Stimulated activated CD8-positive, alpha-beta memory T cell treated with anti-CD3 and anti-CD28 coated beads, Interleukin-15, amount 100 ng/mL, for 24 hours (primary cell): ENCODE measurements at places on chromosomes 2 and 18.

DNA sequence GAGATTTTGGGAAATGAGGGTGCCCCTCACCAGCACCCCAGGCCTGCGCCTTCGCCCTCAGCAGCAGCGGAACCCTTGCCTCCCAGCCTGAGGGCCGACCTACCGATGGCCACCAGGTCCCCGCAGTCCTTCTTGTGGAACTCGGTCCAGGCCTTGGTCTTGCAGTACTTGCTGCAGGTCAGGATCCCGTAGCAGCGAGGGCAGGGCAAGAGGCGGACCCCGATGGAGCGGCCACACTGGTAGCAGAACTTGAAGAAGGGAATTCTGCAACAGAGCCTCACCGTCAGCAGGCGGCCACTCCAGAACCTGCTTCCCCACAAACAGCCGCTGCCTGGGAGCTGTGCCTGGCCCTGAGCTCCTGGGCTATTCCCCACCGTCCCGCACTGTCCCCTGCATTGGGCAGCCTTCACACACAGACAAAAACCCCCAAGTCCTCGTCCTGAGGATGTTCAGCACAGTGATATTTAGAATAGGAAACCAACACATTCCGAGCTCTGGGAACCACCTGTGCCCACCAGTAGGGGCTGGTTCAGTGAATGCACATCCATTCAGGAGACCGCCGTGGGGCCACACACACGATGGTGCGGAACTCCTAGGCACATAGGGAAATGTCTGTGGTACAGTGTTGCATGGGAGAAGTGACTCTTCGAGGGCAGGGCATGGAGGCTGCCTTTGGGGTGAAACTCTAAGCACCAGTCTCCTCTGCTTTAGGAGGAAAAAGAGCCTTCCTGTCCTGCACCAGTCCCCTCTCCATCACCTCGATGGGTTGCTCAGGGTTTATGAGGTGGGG, 45.6 kb downstream of the GPC1 start:
- DNase-seq = no peak

DNA sequence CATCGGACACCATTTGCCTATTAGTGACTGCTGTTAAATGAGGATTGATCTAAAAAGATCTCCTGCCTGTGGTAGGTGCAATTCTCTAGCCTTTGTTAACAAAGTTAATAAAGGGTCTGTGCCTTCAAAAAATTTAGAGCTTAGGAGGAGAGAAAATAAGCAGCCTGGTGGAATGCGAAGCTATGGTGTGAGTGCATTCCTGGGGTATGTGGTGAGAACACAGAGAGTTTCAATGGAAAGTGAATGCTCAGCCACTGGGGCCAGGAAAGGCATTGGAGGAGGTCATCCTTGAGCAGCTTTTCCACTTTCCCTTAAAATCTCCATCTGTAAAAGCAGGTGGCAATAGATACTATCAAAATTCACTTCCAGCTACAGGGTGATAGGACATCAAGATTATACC, 331.2 kb upstream of the LRATD1 start:
- no peak for DNase-seq

DNA sequence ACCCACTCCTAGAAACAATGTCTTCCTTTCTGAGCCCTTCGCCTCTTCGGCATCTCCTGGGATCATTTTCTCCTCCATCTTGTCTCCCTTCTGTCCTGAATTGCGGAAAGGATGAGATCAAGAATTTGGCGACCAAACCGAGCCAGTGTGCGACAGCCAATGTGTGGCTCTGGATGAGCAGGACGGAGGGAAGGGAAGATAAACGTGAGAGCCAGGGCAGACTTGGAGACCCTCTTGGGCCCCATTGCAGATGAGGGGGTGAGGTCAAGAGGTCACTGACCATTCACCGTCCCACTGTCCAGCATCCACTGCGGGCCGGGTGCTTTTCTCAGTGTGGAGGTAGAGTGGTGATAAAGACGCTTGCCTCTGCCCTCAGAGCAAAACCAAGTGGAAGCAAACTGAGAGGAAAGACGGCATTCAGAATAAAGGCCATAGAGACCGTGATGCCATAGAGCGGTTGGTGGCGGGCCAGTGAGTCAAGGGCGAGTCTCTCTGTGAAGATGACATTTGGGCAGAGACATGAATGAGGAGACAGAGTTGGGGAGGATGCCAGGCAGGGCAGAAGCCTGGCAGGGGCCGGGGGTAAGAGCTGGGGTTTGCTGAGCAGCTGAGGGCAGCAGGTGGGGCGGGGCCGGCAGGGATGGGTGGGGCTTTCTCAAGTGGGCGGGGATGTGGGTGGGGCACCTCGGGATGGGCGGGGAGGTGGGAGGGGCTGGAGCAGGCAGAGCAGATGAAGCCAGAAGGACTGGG, 55.6 kb downstream of the ACAA2 start:
- DNase-seq = no peak

- DNase-seq = no peak
Observed at GRCh38 chr18:74163019-74163660, 14.8 kb downstream of the TIMM21 start.

DNA sequence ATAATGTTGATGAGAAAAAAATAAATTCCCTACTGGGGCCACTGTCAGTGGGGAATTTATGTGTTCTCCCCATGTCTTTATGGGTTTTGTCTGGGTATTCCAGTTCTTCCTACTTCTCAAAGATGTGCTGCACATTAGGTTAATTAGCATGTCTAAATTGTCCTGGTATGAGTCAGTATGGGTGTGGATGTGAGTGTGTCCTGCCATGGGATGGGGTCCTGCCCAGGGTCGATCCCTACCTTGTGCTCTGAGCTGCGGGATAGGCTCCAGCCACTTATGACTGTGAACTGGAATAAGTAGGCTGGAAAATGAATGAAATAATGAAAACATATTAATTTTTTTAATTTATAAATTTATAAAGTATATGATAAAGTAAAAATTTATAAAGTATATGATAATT, 167.5 kb downstream of the UBR3 start:
- DNase-seq = no peak

DNA sequence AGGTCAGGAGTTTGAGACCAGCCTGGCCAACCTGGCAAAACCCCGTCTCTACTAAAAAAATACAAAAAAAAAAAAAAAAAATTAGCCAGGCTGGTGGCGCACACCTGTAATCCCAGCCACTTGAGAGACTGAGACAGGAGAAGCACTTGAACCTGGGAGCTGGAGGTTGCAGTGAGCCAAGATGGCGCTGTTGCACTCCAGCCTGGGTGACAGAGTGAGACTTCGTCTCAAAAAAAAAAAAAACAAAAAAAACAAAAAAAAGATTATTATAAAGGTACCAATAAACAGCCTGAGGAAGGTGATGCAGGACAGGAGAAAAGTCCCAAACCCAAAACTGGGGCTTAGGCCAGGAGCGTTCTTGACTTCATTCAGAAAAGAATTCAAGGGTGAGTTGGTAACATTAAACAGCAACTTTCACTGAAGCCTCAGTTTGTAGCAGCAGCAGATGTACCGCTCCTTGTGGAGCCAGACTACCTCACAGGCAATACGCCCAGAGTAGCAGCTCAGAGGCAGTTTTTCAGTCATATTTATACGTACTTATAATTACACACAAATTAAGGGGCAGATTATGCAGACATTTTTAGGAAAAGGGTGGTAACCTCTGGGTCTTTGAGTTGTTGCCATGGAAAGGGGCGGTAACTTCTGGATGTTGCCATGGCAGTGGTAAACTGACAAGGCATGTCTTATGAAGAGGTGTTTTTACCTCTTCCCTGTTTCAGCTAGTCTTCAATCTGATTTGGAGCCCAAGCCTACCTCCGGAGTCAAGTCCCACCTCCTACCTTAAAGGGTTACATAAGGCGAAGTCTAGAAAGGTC, 1596.6 kb upstream of the CELF4 start:
- no peak for DNase-seq

- DNase-seq = no peak
Observed at GRCh38 chr2:208256192-208256782, 1.4 kb upstream of the IDH1 start.

DNA sequence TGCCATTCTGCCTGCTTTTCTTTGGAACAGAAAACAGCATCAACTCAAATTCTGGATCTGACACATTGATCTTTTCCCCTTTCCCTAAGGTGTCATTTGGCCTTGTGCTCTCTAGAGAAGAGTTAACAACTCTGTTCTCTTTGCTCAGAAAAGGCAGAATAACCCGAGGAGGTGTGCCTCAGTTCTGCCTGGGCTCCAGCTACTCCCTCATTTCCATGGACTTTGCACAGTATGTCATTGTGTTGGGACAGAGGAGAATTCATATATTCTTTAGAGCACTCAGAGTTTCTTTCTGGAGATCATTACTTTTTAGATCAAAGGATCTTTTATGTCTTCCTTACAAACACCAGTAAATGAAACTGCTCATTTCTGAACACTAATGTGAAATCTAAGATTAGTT, 249.1 kb downstream of the PHLPP1 start:
- no peak for DNase-seq

DNA sequence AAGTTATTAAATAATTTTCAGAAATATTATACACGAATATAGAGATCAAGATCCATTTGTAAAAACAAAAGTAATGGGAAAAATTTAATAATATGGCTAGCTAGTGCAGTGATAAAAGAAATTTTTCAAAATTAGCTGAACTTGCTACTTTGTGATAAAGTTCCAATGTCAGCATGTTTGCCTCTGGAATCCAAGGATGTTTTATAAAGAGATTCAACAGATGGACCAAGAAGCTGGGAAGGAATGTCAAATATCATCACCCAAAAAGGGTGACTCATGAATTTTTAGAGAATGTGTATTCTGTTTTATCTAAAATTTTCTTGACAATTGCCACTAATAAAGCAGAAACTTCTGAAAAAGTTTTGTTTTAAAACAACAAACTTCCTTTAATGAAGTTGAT, 95.3 kb downstream of the FSIP2 start:
- DNase-seq = no peak

GRCh38 chr2:240629968-240630770, 4.9 kb downstream of the GPR35 start:
- no peak for DNase-seq

GRCh38 chr2:142422769-142423168, 292.0 kb upstream of the LRP1B start:
- no peak for DNase-seq

DNA sequence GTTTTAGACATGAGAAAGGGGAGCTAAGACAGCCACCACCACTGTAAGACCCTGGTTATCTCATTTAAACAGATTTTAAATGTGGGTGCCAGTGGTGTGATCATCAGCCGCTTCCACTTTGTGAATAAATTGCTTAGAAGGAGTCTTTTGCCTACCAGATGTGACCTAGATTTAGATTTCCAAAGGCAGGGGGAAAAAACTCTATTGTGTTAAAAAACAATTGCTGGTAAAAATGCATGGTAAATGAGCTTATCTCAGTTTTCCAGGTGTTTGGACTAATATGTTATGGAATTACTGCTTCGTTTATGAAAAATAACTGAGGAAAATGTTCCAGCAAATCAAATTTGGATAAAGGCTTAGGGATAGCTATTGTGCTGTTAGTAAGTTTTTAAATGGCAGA, 466.3 kb upstream of the RAB12 start:
- no peak for DNase-seq

- no peak for DNase-seq
Observed at GRCh38 chr2:234701841-234702240, 205.0 kb upstream of the ARL4C start.

GRCh38 chr2:231188506-231189170, 9.8 kb upstream of the ARMC9 start:
- DNase-seq = no peak

- DNase-seq = no peak
Observed at GRCh38 chr2:233259730-233260129, 8.3 kb downstream of the ATG16L1 start.

GRCh38 chr2:232994446-232994845, 18.6 kb downstream of the NGEF start:
- no peak for DNase-seq

DNA sequence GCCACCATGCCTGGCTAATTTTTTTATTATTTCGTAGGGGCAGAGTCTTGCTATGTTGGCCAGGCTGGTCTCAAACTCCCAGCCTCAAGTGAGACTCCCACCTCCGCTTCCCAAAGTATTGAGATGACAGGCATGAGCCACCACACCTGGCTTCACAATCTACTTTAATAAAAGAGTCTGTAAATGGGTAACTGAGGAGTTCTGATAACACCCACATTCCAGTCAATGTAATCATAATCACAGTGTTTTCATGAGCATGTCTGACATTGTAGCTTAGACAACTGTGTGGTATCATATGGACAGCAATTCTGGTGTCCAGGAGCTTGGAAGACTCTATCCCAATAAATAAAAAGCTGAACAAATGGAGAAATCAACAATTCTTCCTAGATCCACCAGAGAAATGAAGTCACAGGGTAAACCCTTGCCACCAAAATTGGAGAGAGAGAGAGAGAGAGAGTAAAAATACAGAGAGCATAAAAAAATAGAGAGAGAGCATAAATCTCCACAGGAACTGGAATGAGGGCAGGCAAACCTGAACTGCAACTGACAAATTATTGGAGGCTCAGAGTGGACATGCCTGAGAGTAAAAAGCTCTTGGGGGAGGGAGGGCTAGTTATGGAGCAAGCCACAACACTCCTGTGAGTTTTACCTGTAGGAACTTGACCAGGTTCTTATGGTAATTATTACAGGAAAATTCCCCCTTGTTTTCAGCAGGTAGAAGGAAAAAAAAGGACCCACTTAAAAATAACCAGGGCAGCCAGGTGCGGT, 12.4 kb upstream of the NBEAL1 start:
- DNase-seq = no peak

DNA sequence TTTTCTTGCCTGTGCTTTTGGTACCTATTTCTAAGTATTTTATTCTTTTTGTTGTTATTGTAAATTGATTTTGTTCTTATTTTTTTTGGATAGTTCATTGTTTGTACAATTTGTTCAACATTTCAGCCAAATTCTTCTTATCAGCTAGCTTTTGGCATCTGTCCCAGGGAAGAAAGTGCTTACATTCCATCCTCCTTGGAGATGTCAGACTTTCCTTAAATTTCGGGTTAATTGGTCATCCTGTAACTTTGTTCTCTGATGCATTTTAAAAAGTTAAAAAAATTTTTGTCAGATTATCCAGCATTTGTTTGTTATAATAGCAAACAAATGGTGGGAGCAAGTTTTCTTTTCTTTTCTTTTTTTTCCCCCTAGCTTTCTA, 60.3 kb downstream of the PTH2R start:
- no peak for DNase-seq

DNA sequence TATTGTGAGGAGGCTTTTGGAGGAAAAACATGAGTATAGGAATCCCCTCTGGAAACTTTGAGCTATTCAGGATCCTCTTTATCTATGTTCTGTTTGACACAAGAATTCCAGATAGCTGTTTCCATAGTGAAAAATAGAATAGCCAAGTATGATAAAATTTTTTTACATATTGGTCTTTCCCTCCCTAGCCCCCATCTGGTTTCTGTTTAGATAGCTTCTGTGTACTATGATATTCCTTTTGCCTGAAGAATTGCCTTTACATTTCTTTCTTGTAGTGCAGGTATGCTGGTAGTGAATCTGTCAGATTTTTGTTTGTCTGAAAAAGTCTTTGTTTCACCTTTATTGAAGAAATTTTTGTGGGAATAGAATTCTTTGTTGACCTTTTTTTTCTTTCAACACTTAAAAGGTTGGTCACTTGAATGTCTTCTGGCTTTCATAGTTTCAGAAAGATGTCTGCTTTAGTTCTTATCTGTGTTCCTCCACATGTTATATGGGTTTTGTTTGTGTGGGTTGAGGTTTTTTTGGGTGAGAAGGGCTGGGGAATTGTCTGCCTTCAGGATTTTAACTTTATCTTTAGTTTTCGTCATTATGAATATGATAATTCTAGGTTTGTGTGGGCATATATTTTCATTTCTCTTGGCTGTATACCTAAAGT, 29.9 kb upstream of the FBLN7 start:
- no peak for DNase-seq
